Aorta (tissue), 5 donors: ENCODE measurements at places on chromosomes 7 and 10.

- no peak for DNase-seq
Measured at GRCh38 chr10:31939797-31940708, 11.4 kb upstream of the ARHGAP12 start.

DNA sequence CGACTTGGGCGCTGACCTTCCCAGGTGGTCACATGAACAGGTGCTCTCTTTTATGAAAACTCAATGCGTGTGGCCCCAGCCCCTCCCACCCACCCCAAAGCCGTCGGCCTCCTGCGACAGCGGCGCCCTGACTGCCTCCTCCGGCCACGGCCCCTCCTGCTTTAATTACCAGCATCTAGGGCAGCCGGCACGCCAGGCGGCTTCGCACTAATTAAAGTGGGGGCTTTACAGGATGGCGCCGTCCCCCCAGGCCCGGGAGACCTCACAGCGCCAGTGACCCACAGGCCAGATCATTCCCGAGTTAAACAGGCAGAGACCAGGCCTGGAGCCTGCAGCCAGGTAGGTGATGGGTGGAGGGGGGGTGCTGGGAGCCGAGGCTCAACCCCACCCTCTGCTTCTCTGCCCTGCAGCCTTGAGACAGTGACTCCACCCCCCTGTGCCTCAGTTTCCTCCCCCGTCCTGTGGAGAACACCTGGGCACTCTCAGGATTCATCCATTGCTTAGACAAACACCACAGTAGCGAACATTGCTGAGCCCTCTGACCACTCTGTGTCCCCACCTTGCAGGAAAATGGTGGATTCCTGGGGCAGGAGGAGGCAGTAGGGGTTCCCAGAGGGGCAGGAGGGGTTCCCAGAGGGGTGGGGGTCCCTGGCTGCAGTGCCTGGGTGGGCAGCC, 100.8 kb downstream of the MICALL2 start:
- DNase-seq, result peak; percentile 37

GRCh38 chr10:126090443-126090842, 194.1 kb downstream of the FANK1 start:
- no peak for DNase-seq

DNA sequence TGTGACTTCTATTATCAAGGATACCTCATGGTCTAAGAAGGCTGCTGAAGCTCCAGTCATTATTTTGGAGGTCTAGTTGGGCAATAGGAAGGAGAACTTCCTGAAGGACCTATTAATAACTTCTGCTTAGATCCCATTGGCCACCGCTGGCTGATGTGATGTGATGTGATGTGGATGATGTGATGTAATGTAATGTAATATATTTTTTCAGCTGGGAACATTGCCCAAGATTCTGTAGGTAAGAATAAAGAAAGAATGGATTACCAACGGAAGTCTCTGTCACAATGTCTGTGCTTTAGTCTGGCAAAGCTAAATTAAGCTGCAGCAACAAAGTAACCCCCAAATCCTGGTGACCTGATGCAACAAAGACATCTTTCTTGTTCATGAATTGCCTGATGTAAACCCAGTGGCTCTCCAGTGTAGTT, 233.7 kb downstream of the PTEN start:
- DNase-seq, result no peak

- DNase-seq, result no peak
Measured at GRCh38 chr7:16915405-16915804, 33.6 kb upstream of the AGR3 start.

DNA sequence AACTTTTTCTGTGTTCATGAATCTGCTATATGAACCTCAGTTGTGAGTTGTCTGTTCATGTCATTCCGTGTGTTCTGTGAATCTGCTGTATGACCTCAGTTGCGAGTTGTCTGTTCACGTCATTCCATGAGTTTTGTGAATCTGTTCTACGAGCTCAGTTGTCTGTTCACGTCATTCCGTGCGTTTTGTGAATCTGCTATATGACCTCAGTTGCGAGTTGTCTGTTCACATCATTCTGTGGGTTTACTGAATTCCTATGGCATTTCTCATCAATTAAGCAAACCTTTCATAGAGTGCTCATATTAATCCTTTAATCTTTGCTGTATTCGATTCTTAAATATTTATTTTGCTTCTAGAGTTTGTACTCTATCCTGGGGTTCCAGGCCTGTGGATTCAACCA, 150.6 kb downstream of the DIP2C start:
- no peak for DNase-seq

GRCh38 chr7:148975896-148976295, 52.4 kb downstream of the PDIA4 start:
- DNase-seq, result no peak

GRCh38 chr10:86364491-86365345, 1.9 kb downstream of the GRID1 start:
- peak; percentile 74 for DNase-seq

- DNase-seq, result peak; percentile 35
Measured at GRCh38 chr7:170551-171363, 21.6 kb upstream of the FAM20C start.

DNA sequence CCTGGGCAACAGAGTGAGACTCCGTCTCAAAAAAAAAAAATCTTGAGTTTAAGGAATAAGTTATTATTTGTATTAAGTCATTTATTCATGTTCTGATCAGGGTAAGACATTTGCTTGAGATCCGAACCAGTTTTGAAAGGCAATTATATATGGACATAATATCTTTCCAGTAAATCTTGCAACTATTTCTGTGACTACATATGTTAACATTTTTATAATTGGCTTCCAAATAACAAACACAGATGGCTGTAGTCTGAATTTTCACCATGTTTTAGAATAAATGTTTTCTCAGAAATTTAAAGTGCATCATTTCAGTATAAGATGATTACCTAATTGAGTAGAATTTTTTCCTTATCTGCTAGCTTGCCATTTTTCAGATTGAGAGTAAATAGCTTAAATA, 21.2 kb downstream of the AKAP9 start:
- DNase-seq, result no peak
